Activated CD8-positive, alpha-beta T cell treated with anti-CD3 and anti-CD28 coated beads, Interleukin-2, amount 10 ng/mL, durations not matched to agents 7 days and 5 days (primary cell): ENCODE measurements at places on chromosomes 3 and 15. TPM values are rescaled to one million over a fixed set of nuclear protein-coding genes. Genes with fewer than 3 reads are reported as not detected.
A peak's percentile ranks its signal among the peaks of the same experiment; 100 is the strongest.

Gene NPAP1
- total RNA-seq, result not detected

- DNase-seq, result no peak
These were observed 258.4 kb upstream of the AGTR1 start for GRCh38 chr3:148439254-148439822.

DNA sequence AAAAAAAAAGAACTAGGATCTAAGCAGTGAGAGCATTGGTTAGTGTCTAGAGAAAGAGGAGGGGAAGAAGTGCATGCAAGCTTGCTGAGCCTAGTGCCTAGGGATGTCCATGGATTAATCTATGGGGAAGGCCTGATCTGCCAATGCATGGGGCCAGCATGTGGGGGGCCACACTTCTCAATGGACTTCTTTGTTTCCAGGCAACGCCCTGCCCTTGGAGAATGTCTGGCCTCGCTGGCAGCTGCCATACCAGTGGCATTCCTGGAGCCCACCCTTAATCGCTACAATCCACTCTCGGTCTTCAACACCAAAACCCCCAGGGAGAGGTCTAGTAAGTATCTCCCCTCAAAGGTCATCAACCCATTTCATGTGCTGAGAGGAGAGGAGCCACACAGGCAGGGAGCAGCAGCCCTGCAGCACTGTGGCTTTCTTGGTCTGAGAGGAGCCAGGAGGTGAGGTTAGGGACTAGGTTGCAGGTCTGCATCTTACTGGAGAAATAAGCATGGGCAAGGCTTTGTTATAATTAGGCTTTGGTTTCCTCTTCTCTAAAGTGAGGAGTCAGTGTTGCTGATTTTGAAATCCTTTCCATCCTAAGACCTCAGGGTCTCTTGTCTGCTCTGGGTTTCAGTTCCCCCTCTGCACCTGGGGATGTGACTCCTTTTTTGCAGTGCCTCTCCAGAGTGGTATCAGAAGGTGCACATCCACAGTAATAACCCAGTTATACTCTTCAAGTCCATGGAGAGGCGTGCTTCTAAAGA, 188.1 kb upstream of the CHRM5 start:
- DNase-seq, result no peak

DNA sequence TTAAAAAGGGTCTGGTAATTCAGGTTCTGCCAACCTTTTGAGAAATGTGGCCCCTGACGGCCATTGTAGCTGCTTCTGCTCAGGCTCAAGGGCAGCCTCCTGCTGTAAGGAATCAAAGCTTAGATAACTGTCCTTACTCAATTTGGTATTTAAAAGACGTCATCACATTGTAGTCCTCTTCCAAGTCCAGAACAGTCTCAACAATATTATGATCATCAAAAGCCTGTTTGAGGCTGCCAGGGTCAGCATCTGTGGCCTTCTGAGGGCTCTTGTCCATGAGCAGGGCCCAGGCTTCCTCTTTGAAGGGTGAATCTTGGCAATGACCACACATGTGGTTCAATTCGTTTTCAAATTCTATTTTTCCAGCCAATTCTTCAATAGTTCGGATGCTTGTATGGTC, 6.0 kb downstream of the C3orf62 start:
- no peak for DNase-seq

Gene SLC51A
- not detected for total RNA-seq

DNA sequence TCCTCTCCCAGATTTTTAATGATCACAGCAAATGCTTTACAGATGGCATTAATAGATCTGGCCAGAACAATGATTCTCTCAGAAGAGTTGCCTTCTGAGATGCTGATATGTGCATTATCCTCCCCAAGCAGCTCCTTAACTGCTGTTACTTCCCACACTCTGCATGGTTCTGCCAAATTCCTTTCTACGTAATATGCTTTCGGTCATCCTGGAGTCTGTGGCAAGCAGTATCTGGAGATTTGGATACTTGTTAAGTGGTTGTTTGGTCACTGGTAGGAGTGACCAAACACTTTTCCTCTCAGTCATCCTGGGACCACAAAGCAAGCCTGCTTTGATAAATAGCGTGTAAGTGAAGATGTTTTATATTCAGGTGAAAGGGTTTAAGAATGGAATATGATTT, 71.1 kb upstream of the CCNL1 start:
- no peak for DNase-seq

Gene ESYT3
- total RNA-seq, result 0.18 TPM

GRCh38 chr3:114899186-114899931, 247.7 kb downstream of the ZBTB20 start:
- no peak for DNase-seq

- no peak for DNase-seq
These were observed 310.4 kb upstream of the NR2F2 start for GRCh38 chr15:96020133-96020532.

DNA sequence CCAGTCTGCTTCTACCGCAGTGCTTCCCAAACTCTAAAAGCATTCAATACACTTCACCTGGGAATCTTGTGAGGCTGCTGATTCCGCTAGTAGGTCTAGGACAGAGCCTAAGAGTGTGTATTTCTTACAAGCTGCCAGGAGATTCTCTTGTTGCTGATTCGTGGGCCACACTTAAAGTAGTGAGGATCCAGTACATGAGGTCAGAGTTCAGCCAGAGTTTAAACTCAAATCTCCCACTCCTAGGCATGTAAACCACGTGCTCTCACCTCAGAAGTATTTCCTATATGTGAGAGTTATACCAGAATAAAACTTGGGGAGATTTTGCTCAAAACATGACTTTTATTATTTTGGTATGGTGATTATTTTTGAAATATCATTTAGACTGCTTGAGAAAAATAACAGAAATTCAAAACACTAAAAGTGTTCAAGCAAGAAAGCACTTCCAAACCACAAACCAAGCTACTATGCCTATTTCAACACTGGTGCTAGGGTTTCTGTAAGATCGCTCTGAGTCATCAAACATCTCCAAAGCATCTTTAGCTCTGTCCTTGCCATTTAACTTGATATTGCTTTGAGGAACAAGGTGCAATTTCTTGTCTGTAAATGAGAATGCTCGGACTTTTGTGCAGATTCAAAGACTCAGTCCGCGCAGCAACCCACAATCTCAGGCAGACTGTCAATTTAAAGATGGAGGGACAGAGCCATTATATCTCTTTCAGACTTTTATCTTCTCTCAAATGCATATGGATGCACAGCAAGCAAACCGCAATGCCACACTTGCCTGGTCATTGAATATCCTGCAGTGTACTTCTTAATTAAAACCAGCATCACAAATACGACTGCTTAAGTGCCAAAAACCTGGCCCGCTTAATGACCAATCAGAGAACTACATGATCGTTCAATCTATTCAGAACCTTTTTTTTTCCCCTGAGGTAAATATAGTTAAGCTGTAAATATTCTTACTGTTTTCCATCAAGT, 59.8 kb downstream of the AGTR1 start:
- DNase-seq, result no peak

- no peak for DNase-seq
These were observed 266.2 kb downstream of the ZNF385D start for GRCh38 chr3:21484828-21485144.

DNA sequence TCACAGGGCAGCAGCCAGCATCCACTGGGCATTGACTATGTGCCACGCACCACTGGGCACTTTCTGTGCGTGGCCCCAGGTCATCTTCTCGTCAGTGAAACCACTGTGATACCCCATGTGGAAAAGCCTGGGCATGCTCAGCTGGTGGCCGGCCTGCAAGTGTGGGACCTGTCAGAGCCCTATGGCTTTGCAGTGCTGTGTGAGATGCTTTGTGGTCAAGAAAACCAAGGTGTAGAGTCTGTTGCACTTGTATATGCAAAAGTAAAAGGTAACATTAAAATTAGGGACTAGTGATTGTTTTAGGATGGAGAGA, 69.5 kb downstream of the PGPEP1L start:
- no peak for DNase-seq

DNA sequence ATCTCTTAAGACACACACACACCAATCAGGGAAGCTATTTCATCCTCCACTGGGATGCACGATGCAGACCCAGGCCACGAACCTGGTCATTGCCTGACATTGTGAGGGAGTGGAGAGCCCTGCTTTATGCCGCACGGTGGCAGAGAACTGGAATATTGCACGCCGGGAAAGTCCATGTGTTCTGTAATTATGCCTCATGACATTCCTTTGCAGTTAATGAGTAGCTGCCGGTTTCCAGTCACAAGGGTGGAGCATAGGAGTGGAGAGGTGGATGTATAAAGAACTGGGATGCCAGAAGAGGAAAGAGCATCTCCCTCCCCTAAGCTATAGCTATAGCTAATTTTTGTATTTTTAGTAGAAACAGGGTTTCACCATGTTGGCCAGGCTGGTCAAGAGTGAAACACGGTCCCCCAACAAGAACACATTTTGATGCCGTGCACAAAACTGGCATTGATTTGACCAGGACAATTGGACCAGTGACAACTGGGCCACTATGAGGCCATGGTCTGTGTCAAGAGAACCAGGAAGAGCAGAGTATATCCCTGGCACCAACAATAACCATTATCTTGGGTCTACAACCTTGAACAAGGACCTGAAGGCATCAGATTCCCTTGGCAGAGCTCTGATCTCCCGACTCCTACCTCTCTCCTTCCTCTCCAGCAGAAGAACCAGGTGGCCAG, 51.4 kb downstream of the SH3BP5 start:
- DNase-seq, result no peak

DNA sequence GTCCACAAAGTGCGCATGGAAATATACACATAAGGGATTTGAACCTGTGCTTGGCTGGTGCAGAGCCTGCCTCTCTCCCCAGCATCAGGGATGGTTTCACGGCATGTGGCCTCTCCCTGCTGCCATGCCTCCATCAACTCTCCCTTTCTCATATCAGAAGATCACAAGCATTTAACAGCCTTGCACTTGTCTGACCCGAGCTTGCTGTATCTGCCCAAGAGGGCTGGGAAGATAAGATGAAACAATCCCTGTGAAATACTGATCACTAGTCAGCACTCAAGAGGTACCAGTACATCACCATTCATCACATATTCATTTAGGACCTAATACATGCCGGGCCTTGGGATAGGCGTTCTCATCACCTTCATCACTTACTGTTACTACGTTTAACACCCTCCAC, 107.6 kb upstream of the ARHGEF3 start:
- no peak for DNase-seq

Gene AGBL1
- total RNA-seq, result not detected

GRCh38 chr15:92561754-92562153, 93.8 kb downstream of the FAM174B start:
- no peak for DNase-seq

GRCh38 chr3:126134219-126134975, 46.0 kb downstream of the ALDH1L1 start:
- DNase-seq, result peak; percentile 61

DNA sequence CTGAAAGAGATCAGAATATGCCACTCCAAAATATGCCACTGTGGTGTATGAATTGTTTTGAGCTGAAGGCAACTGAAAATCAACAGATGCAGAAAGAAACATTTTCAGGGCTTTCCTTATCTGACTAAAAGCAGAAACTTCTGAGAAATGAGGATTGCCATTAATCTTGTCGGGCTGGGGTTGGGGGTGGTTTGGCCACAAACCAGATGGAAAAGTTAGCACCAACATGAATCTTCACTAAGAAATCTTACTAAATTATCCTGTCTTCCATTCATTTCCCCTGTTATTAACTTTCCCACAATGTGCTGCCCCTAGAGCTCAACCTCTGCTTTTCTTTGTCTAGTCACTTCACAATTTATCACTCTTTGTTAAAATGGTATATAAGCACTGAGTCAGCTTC, 229.9 kb upstream of the GADL1 start:
- no peak for DNase-seq

GRCh38 chr3:150225986-150226385, 182.1 kb upstream of the TSC22D2 start:
- no peak for DNase-seq

GRCh38 chr3:32632533-32633265, 52.3 kb upstream of the CNOT10 start:
- DNase-seq, result no peak

GRCh38 chr3:7709376-7710082, 792.1 kb upstream of the LMCD1 start:
- DNase-seq, result no peak

GRCh38 chr3:38021196-38021595, 8.2 kb downstream of the PLCD1 start:
- DNase-seq, result no peak

DNA sequence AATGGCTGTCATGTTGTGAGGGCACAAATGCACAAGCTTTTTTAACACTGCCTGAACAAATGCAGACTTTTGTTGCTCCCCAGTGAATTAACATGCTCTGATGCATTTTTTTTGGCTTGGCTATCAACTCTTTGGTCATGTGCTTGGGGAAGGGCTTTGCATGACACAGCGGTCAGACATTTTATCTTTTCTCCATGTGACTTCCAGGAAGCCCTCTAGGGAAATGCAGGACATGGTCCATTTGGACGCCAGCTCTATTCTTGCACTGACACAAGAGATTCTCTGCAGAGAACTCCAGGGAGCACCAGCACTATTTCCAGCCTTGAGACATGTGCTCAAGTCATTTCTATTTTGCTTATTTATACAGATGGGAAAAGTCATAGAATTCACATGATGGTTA, 46.2 kb downstream of the NEK11 start:
- DNase-seq, result no peak
